ENCODE measurements at places on chromosomes 1 and 21.

DNA sequence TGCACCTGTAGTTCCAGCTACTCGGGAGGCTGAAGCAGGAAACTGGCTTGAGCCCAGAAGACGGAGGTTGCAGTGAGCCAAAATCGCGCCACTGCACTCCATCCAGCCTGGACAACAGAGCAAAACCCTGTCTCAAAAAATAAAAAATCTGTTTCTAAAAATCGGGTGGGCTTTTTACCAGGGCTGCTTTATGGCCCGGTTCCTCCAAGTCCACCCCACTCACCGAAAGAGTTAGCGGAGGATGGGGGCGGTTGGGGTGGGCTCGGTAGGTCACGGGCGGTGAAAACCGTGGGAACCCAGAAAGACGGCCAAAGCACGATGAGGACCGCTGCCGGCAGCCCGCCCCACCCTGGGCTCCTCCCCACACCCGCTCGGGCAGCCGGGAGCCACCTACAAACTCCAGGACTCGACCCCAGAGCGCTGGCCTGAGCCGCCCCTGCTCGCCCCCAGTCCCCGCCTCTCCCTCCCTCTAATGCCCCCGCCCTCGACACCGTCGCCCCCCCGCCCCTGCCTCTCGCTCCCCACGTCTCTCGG lies 846 bp upstream of the PER3 start:
- DNase-seq, result no peak

GRCh38 chr21:36881228-36881627 lies 85.2 kb downstream of the HLCS start:
- no peak for DNase-seq

DNA sequence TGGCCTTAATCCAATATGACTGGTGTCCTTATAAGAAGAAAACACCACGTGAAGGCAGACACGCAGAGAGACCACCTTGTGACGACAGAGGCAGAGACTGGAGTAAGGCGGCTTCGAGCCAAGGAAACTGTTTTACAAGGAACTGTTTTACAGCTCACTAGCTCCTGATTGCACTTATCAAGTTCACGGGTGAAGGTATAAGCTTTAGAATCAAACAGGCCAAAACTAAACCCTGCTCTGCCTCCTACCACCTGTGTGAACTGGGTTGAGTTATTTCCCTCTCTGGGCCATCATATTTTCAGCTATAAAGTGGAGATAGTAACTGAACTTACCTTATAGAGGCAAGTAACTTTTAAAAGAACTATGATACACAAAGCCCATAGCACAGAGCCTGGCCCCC lies 166.9 kb upstream of the NFIA start:
- DNase-seq, result no peak

DNA sequence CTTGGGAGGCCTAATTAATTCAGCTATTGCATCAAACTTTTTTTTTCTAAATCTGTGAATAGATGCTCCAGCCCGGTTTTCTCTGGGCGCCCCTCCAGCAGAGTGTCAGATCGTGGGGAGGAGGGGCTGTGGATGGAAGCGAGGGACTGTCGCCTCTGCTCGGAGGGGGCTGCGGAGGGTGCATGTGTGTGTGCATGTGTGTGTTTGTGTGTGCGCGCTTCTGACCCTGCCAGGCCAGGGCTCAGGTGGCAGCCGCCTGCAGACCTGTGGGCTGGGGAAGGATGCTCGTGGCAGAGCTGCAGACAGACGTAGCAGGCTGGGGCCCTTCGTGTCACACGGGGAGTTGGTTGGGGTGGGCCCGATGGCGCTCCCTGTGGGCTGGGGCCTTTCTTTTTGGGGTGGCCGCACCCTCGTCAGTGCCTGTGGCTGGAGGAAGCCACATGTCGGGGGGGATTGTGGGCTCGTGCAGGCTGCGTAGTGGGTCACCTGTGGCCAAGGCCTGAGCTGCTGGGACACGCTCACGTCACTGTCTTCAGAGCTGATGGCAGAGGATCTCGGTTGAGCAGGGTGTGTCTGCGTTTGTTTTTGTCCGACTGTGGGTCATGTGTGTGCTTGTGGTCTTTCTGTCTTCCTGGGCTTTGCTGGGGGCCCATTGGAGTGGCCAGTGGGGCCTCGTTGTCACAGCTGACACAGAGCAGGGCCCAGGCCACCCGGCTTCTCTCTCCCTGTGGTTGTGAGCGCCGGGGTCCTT lies 2.8 kb downstream of the SKI start:
- DNase-seq, result no peak

GRCh38 chr1:212463565-212464285 lies 31.0 kb downstream of the NENF start:
- no peak for DNase-seq

DNA sequence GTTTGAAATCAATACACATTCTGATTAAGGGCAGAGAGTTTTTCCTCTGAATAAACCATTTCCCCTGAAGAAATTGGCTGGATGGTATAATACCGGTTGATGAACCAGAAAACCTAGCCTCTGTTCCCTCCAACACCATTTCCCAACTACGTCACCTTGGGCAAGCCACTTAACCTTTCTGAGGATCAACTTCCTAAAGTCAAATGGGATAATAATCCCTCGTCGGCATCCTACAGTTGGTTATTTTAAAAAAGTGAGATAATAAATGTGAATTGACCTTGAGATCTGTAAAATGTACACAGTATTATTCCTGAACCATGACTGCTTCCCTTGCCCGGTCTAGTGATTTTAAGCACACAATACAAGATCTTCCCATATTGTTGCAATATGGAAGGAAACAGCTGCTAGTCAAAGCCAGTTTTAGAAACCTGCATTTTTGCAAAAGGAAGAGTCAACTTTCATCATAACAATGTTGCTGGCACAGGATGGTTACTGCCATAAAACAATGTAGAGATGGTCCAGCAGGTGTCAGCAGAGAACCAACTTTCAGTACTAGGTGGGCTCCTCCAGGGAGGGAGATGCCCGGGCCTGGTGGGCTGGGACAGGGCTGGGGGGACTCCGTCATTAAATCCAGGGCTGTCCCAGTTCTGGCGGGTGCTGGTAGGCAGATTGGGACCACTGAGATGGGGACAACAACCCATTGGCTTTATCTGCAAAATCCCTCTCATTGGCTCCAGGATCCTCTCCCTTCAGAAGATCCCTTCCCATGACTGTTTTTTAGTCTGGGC lies 5.2 kb upstream of the HLX start:
- no peak for DNase-seq

DNA sequence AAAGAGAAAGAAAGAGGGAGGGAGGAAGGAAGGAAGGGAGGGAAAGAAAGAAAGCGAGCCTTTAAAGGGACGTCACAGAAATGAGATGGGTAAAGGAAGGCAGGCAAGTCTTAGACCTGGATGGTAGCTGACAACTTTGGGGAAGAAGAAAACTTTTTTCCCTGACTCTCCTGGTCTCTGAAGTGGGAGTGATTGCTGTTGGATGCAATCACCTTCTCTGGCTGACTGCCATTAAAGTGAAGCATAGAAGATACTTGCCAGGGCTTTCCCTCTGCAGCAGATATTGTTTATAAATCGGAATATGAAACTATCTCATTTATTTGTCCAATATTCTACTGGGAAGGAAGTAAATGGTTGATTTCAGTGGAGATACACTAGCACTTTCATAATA lies 27.0 kb downstream of the VCAM1 start:
- DNase-seq, result no peak

DNA sequence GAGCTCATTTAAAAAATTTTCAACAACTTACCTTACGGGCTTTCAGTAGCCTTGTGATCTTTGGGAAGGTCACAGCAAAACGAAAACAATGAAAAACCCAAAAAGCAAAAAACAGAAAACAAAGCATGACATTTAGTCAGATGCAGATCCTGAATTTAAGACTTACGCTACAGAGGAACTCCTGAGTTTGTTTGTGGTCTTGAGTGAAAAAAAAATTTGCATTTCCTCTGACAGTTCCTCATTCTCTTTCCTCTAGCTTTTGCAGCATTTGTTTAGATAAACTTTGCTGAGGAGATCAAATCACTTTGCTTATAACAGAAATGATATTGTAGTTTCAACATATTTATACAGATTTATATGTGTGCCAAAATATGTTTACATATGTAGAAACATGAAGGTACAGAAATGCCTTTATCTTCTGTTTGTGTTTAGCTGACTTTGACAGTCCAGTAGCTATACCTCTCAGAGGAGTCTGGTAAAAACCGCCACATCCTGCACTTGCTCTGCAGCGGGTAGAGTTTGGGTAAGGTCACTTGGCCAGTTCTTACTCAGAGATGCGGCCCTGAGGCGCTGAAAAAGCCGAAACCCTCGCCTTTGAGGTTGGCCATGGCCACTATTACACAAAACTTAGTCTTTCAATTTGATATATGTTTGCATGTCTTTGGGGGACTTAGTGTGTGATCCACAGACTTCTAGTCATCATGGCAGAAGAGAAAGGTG lies 142.5 kb downstream of the TNR start:
- DNase-seq, result no peak

DNA sequence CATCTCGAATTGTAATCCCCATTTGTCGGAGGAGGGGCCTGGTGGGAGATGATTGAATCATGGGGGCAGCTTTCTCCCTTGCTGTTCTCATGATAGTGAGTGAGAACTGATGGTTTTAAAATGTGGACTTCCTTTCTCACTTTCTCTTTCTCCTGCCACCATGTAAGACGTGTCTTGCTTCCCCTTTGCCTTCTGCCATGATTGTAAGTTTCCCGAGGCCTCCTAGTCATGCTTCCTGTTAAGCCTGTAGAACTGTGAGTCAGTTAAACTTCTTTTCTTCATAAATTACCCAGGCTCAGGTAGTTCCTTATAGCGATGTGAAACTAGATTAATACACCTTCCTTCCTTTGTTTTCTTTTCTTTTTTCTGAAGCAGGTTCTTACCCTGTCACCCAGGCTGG lies 13.9 kb downstream of the DNAJC6 start:
- no peak for DNase-seq

GRCh38 chr1:25021591-25022215 lies 91.6 kb upstream of the RUNX3 start:
- DNase-seq, result no peak

DNA sequence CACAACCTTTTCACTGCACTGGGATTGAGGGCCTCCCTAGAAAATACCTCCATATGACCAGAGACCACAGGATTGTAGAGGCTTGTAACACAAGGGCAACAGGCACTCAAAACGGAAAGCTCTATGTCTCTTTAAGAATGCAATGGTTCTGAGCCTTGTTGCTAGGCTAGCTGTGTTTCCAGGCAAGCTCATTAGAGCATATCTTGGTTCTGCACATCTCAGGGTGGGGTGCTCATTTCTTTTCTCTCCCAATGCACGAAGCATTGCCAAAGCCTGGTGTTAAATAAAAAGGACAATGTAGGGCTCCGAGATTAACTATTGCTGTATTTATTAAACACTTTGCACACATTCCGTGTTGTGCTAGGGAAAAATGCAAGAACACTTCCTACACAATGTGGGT lies 315.9 kb downstream of the PRDM2 start:
- no peak for DNase-seq

- no peak for DNase-seq
Measured at GRCh38 chr1:210949489-210949888, 184.5 kb downstream of the KCNH1 start.

- no peak for DNase-seq
Measured at GRCh38 chr1:204429746-204430145, 18.1 kb upstream of the PPP1R15B start.

GRCh38 chr1:224106568-224107281 lies 7.2 kb upstream of the FBXO28 start:
- no peak for DNase-seq

DNA sequence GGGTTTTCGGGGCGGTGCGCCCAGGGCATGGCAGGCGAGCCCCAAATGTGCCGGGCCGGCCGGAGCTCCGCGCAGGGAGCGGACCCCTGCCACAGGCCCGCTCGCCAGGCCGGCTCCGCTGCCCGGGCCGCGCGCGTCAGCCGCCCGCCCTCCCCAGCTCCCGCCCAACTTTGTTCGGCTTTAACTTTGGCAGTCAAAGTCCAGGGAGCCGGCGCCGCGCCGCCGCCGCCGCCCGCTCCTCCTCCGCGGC lies 488 bp downstream of the SLC35D1 start:
- peak; percentile 24 for DNase-seq

DNA sequence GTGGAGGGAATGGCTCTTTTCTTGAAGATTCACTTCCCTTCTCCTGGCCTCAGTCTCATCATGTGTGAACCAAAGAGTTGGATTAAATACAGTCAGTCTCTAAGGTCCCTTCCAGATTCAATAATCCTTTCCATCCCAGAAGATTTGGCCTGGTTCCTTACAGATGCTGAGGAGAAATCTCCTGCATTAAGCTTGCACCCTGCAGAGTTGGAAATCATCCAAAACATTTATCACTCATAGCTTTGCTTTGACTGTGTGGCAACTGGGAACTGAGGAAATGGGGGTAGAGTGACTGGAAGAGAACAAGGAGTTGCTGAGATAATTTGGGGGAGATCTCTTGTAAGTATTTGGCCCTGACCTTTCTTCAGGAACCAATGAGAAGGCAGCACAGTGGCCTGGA lies 220.5 kb upstream of the SGIP1 start:
- DNase-seq, result no peak

DNA sequence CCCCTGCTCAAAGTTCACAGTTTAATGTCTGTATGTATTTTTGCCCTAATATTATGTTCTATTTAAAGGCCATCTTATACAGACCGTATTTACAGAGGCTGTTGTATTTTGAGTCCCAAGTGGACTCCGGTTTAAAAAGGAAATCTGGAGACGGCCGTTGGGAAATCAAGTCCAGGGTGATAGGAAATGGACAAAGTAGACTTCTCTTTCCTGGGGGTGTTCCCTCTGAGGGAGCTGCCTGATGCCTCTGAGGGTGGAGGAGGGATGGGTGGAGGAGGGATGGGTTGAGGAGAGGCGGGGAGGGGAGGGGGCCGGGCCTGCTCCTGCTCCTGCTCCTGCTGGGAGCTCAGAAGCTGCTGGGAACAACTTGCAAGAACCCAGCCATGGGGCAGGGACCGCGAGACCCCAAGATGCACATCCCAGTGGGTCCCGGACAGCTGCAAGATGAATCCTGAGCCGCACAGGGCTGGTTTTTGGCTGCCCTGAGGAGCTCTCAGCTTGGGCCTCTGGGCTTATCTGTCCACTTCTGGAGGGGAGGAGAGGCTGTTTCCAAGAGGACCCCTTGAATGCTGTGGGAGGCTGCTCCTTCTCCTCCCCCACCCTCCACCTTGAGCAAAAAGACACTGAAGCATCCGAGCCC lies 12.0 kb upstream of the ACTL8 start:
- DNase-seq, result no peak

GRCh38 chr1:180680558-180681144 lies 48.8 kb downstream of the XPR1 start:
- DNase-seq, result no peak

DNA sequence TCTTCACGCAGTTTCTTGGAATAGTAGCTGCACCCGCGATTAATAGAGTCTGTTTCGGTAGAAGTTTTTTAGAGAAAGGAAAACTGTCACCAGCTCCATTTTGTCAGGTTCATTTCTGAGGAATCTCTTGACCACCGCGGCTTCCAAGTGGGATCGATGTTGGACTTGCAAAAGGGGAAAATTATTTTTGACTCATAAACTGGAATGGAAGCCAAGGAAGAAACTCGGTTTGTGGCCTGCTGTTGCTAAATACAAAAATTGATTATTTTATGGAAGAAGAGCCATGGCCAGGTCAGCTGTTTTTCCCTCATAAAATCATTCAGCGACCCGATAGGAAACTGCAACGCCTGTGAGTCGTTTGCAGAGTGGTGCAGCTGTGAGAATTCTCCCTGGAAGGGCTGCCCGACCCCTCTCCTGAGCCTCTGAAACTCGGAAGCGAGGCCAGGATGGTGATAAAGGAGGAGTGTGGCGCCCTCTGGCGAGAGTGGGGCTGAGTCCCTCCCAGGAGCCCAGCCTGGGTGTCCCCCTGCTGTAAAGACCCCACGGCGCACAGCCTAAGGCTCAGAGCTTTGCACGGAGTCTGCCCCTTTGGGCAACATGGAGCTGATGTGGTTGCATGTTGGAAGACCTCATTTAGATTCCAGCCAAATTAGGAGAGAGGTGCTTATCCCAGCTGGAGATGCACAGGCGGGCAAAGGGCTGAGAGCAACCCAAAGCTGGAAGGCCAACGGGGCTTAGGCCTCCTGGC lies 83.6 kb upstream of the SLC25A33 start:
- peak; percentile 47 for DNase-seq

Data from stimulated activated CD4-positive, alpha-beta T cell treated with anti-CD3 and anti-CD28 coated beads, Interleukin-12 subunit alpha, Interleukin-12 subunit beta, amount 100 ng/mL, for 48 hours (primary cell).